ENCODE measurements at places on chromosomes 2 and 18.

DNA sequence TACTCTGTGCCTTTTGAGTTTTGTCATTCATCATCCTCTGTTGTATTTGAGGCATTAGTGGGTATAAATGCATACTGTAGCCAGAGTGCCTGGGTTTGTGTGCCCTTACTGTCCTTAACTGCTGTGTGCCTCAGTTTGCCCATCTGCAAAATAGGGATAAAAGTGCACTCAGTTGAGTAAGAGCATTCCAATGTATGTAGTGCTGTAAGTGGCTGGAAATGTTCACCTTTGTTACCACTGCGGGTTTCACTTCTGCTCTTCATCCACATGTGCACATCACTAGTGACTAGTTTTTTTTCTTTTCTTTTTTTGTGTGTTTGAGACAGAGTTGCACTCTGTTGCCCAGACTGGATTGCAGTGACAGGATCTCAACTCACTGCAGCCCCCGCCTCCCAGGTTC, 39.9 kb downstream of the PLEKHB2 start:
- no peak for DNase-seq

- DNase-seq, result peak; percentile 16
Observed at GRCh38 chr2:215140166-215140707, 1.8 kb upstream of the ABCA12 start.

DNA sequence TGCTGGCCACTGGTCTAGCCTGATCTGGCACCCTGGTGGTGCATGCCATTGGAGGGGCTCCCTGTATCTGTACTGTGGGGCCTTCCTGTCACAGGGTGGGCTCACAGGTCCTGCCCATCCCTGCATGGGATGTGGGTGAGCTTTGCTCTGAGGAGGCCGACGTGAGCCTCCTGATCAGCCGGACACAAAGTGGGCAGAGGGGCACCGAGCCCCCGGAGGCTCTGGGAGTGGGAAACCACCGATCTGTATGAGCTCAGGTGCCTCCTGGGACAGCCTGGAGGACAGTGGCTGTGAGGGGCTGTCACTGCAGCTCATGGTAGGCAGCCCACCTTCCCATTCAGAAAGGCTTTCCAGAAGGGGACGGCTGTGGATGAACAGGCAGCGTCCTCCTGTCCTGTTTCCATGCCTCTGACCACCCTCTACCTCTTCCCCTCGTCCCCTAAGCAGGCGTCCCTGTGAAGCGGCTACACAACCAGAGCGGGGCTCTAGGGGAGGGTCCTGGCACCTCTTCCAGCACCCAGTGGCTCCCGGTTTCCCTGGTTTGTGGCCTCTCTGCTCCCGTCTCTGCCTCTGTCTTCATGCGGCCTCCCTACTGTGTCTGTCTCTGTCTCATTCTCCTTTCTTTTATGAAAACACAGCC, 112.5 kb upstream of the OTOS start:
- DNase-seq, result no peak

DNA sequence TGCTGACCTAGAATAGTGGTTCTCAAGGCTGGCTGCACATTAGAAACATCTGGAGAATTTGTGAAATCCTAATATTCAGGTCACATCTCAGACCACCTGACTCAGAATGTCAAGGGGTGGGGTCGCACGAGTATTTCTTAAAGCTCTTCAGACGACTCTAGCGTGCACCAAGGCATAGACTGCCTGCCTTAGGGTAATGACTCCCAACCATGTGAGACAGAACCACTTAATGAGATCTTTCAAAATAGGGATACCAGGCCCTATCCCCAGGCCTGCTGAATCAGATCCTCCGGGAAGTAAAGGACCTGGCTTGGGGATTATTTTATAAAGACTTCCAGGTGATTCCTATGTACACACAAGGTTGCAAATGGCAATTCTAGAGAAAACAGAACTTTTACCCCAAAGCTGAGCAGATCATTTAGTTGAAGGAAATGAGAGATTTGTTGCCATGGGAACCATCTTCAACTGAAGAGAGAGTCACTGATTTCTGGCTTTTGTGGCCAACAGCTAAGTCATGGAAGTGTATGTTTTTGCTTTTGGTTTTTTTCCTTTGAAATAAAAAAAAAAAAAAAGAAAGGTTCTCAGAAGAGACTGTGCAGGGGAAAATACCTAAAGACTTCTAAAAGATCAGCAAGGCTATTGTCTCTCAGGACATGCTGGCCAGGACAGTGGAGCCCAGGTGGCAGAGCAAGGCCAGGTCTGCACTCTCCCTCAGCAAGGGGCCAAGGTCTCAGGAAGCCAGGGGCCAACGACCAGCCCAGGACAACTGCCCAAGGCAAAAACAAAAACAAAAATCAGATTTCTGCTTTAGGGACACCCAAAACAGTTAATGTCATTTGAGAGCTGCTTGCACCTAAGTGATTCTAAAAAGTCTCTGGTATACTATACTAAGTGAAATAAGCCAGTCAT, 15.3 kb upstream of the LOXHD1 start:
- peak; percentile 65 for DNase-seq

DNA sequence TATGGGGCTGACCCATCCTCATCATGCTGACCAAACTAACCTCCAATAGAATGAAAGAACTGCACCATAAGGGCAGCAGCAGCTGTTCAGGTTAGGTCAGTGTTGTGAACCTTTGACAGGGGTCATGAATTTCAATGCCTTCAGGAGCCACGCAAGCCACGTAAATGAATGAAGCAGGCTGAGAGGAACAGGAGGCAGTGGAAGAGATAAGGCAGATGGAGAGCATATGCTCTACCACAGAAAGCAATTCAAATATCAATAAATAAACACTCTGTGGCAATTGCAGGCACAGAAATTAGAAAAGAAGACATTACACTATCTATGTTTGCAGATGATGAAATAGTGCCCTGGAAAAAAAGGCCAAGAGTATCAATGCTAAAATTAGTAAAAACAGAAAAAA, 56.3 kb downstream of the SCG2 start:
- DNase-seq, result no peak

GRCh38 chr2:191198271-191198670, 46.9 kb upstream of the MYO1B start:
- no peak for DNase-seq

GRCh38 chr2:122366427-122366826, 611.0 kb downstream of the TSN start:
- DNase-seq, result peak; percentile 37

DNA sequence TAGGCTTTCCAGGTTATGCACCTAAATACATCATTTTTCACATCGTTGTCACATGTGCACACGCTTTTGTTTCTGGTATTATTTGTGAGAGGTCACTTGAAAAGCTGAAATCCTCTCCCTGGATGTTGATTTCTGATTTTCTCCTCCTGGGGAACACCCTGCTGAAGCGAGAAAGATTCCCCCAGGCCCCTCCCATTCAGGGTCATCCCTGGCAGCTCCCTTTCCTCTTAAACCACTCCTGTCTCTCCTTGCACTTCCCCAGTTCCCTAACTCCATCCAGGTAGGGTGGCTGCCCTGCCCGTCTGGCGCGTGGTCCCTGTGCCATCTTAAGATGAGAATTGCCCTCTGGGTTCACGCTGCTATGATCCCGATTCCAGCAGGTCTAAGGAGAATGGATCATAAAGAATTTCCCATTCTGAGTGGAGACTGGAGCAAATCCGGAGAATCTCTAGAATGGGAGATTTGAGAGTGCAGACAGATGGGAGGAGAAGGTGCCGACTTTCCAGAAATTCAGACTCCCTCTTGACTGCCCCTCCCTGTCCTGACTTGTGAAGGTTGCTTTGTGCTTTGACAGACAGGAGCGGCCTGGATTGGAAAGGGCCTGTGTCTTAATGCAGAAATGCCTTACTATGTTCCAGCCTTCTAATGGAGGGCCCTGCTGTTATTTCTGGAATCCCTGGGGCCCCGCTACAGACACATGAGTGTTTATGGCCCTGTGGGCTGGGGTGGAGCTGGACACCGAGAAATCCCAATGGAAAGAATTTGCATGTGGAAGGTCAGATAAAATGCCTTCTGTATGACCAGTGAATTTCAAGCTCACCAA, 1.3 kb upstream of the YWHAQ start:
- DNase-seq, result no peak

- no peak for DNase-seq
Observed at GRCh38 chr2:19807346-19807745, 94.4 kb downstream of the TTC32 start.

DNA sequence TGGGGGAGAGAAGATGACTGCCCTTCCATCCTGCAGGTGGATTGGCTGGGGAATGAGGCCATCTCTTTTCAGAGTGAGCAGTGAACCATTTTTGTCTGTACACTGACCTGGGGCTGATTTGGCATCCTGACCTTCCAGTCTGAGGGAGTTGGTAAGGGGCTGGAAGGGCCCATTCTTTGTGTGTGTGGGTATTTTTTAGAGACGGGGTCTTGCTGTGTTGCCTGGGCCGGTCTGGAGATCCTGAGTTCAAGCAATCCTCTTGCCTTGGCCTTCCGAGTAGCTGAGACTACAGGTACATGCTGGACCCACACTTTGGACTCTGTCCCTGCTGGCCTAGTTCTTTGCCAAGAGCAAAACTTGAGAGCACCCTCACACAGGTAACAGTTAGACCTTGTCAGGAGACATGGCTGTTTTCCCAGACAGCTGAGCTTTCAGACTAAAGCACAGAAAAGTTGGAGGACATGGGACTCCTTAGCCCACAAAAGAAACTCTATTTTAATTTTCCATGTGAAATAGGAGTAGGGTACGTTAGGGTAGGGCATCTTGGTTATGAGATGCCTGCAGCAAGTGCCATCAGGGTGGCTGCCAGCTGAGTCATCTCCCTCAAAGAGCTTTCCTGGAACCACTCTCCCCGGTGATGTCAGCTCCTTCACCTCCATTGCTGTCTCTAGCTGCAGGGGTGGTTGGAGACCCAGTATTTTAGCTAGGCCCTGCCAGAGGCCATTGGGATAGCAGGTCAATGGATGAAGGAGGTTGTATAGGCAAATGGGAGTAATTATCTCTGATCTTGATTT, 60.7 kb downstream of the DGKD start:
- peak; percentile 83 for DNase-seq

- DNase-seq, result peak; percentile 90
Observed at GRCh38 chr18:42901161-42901560, 214.3 kb downstream of the RIT2 start.

DNA sequence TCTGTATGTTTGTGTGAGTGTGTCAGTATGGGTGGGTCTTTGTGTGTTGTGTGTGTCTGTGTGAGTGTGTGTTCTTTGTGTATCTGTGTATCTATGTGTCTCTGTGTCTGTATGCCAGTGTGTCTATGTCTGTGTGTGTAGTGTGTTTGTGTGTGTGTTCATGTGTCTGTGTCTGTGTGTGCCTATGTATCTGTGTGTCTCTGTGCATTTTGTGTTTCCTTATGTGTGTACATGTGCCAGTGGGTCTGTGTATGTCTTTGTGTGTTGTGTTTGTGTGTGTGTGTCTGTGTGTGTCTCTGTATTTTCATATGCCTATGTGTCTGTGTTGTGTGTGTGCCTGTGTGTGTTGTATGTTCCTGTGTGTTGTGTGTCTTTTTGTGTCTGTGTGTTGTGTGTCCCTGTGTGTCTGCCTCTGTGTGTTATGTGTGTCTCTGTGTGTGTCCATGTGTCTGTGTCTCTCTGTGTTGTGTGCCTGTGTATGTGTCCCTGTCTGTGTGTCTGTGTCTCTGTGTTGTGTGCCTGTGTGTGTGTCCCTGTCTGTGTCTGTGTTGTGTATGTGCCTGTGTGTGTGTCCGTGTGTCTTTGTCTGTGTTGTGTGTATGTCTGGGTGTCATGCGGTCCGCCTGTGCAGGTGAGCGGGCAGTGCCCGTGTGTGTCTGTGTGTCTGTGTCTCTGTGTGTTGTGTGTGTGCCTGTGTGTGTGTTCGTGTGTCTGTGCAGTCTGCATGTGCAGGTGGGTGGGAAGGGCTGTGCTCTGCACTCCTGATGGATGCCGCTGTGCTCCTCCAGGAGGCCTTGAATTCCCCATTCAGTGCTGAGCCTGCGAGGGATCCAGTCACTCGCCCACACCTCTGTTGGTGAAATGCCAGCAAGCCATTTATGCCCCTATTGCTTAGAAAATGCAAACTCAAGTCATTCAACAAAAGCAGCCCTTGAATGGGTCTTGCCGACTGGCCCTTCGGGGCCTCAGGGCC, 37.4 kb downstream of the KLHL29 start:
- DNase-seq, result no peak

DNA sequence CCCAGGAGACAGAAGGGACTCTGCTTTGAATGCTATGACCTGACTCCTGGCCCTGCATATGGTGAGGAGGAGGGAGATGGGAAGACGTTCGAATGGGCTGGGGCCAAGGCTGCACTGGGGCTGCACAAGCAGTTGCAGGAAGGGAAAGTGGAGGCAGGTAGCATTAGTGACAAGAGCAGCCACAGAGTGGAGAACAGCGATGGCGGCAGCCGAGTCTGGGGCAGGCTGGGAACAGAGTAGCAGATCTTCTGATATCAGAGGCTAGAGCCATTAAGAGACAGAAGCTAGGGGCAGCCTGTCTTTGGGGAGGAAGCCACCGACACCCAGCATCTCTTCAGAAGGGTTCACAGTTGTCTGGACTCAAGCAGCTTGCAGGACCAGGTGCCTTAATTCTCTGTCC, 50.1 kb downstream of the ST3GAL5 start:
- no peak for DNase-seq

GRCh38 chr2:20317690-20318089, 33.0 kb downstream of the PUM2 start:
- no peak for DNase-seq

Measured in renal cortical epithelial cell (primary cell).